ENCODE measurements at places on chromosomes 1 and 21. TPM values are rescaled to one million over a fixed set of nuclear protein-coding genes. Genes with fewer than 3 reads are reported as not detected.
A peak's percentile ranks its signal among the peaks of the same experiment; 100 is the strongest.

TNFRSF25 gene
- 37.5 TPM for polyA plus RNA-seq

ADAMTSL4 gene
- 19.1 TPM for polyA plus RNA-seq

HCRTR1 gene
- 4.2 TPM for polyA plus RNA-seq

RBBP5 gene
- polyA plus RNA-seq = 14.0 TPM

PTP4A2 gene
- 149 TPM for polyA plus RNA-seq

PSEN2 gene
- polyA plus RNA-seq = 26.4 TPM

VAV3 gene
- 6.4 TPM for polyA plus RNA-seq

LAD1 gene
- 0.40 TPM for polyA plus RNA-seq

DNA sequence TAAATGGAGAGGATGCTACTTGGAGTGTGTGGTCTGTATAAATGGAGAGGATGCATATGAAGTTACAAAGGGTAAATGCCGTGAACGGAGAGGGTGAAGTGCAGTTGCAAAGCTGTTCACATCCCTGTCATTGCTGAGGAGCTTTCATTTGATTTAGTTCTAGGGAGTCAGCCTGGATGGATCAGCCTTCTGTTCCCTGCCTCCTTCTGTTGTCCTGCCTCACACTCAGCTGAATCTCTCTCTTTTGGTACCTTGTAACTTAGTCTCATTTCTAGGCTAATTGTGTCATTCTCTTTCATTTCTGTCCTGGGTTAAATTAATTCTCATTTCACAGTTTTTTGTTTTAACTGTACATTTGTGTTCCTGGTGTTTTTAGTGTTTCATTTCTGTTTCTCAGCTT is 133.2 kb upstream of the COL6A1 start:
- DNase-seq = no peak

- DNase-seq = no peak
Observed at GRCh38 chr1:31830511-31830910, 14.7 kb upstream of the SPOCD1 start.

- DNase-seq = no peak
Observed at GRCh38 chr1:239448911-239449310, 62.5 kb downstream of the CHRM3 start.

GRCh38 chr1:190663962-190664361 is 186.3 kb upstream of the BRINP3 start:
- no peak for DNase-seq

GRCh38 chr1:156928043-156928602 is 7.7 kb downstream of the LRRC71 start:
- no peak for DNase-seq

- DNase-seq = no peak
Observed at GRCh38 chr1:95140791-95141190, 23.6 kb downstream of the TLCD4 start.

- no peak for DNase-seq
Observed at GRCh38 chr1:61293986-61294504, 211.7 kb downstream of the NFIA start.

GRCh38 chr1:110581682-110582145 is 24.4 kb downstream of the KCNA2 start:
- no peak for DNase-seq

DNA sequence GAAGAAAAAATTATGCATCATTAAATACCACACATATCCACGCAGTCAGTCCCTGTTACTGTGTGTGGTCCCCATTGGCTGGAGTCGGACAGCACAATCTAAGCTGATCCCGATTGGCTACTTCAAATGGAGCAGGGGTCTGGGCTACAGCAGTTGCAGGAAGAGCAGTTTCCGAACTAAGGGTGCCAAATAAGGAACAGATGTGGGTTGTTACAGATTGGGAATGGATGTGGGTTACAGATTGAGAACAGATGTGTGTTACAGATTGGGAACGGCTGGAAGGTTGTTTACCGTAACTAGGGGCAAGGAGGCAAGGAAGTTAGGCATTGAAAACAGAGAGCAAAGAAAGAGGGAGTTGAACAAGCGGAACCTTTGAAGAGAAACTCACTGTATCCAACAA is 19.9 kb downstream of the OR2L13 start:
- no peak for DNase-seq

- no peak for DNase-seq
Observed at GRCh38 chr21:35046880-35047229, 2.2 kb downstream of the RUNX1 start.

- DNase-seq = peak; percentile 19
Observed at GRCh38 chr1:152654110-152654509, 9.1 kb upstream of the LCE2D start.

DNA sequence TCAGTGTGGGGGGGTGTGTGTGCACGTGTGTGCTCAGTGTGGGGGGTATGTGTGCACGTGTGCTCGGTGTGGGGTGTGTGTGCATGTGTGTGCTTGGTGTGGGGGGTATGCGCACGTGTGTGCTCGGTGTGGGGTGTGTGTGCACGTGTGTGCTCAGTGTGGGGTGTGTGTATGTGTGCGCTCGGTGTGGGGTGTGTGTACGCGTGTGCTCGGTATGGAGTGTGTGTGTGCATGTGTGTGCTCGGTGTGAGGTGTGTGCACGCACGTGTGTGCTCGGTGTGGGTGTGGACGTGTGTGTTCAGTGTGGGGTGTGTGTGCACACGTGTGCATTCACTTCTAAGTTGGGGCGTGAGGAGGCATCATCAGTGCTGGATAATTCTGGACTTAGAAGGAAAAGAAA is 77.9 kb downstream of the PRDM16 start:
- no peak for DNase-seq

GRCh38 chr1:110872366-110872744 is 593 bp upstream of the CD53 start:
- DNase-seq = no peak
